ENCODE measurements at places on chromosomes 1 and 21.

DNA sequence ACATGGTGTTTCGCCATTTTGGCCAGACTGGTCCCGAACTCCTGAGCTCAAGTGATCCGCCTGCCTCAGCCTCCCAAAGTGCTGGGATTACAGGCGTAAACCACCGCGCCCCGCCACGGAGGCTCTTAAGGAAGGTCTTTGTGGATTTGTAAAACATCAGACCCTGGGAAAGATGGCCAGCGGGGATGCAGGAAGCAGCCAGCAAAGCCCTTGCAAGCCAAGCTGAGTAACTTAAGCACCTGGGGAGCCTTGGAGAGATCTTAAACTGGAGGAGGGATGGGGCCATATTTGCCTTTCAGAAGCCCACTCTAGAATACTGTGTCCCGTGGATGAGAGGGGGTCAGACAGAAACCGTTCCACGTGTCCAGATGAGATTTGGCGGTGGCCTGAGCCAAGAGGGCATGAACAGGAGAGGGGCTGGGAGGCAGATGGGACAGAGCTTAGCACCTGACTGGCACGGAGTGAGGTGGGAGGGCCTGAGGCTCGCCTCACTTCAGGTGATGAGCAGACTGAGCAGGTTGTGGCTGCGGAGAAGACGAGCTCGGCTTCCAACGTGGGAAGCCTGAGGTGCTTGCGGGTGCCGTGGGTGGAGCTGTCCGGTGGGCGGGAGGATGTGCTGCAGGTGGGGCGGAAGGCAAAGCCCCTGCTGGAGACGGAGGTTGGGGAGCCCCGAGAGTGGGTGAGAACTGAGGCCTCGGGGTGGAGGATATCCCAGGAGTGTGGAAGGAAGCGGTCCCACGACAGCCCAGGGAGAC is 11.7 kb downstream of the C1orf216 start:
- DNase-seq = no peak

- no peak for DNase-seq
Observed at GRCh38 chr1:248924696-248925532, 18.9 kb downstream of the PGBD2 start.

DNA sequence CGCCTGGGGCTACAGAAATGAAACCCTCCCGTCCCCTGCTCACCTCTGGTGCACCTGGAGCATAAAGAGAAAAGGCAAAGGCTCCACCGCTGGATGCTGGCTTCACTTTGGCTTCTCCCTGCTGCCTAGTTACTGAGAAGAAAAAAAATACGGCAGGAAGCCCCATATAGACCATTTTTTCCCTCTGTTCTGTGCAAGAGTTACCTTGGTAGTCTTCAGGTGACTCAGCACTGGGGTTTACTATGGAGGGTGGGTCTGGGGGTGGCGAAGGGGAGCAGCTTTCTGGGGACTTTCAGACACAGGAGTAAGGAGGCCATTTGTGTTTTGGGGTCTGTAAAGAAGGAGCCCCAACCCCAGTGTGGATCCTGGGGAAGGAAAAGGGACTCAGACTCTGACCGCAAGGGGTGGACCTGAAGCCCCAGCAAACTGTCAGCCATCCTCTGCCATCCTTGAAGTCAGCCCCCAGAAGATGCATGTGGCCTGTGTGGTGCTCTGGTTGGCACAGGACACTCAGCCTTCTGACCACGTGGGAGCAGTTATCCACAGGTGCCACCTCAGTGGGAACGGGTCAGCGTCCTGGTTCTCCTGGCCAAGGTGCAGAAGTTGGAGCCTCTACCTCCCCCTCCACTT is 25.9 kb upstream of the EPS8L3 start:
- DNase-seq = no peak

GRCh38 chr1:30969903-30970302 is 61.3 kb upstream of the SDC3 start:
- DNase-seq = no peak

DNA sequence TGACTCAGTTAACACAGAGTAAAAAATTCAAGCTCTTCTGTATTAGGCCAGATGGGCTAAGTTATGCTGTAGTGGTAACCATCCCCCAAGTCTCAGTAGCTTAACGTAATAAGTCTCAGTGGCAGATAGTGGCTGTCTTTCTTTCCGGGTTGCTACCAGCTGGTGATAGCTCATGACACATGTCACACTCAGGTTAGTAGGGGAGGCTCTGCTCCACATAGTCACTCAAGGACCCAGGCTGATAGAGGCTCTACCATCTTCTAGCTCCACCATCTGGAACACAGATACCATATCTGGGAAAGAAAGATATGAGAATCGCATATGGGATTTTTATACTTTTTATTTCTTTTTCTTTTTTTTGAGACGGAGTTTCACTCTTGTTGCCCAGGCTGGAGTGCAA is 16.2 kb upstream of the MEF2D start:
- DNase-seq = no peak

DNA sequence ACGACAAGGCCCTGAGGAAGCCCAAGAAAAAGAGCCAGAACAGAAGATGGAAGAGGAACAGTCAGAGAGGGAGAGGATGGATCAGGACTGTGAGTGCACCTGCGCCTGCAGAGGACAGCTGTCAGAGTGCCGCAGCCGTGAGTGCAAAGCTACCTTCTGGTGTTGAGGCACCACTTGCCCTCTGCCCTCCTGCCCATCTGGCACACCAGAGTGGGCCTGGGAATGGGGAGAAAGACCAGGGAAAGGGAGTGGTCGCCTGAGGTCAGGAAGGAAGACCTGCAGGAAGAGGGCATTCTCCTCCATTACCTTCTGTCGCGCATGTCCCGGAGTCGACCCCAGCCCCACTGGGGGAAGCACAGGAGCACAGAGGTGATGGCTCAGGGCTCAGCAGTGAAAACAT is 26.2 kb downstream of the VASH2 start:
- DNase-seq = no peak

GRCh38 chr1:11664336-11665065 is 501 bp downstream of the FBXO6 start:
- peak; percentile 40 for DNase-seq

- DNase-seq = no peak
Observed at GRCh38 chr1:62841587-62842169, 57.7 kb downstream of the ATG4C start.

- no peak for DNase-seq
Observed at GRCh38 chr1:48676376-48676775, 100.3 kb downstream of the BEND5 start.

Data from stimulated activated CD8-positive, alpha-beta memory T cell treated with anti-CD3 and anti-CD28 coated beads, Interleukin-2, amount 100 ng/mL, for 1 hour (primary cell).